ENCODE measurements at places on chromosomes 7 and 10.

DNA sequence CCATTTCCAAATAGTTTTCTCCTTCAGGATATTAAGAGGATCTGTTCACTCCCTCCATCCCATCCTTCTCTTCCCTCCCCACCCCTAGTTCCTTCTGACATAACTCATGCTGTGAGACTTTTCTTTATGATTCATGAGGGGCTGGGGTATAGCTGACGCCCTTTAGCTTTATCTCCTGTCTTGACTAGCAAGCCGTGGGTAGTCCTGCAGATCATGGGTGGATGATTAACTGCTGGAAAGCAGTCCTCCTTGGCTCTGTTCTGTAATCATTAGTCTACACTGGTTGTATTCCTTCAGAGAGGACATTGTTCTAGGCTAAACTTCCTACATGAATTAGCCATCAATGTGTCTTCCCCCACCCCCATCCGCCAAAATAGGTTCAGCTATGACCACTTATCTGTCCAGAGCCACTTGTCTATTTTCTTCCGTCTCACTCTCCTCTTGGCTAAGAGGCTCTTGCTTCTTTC, 135.4 kb downstream of the LRRC4 start:
- no peak for DNase-seq

DNA sequence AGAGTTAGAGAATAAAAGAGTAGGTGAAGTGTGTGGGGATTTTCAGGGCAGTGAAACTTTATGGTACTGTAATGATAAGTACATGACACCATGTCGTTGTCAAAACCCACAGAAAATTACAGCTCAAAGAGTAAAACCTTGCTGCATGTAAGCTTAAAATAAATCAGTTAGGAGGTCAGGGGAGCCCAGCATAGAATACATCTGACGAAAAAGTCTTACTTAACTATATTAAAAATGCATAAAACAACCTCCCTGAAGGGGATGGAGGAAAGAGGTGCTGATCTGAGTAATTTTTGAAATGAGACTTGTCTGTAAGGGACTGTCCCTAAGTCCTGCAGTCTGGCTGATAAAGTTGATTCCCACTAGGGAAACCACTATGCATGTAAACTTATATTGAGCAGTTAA, 49.8 kb upstream of the AKR1E2 start:
- no peak for DNase-seq

DNA sequence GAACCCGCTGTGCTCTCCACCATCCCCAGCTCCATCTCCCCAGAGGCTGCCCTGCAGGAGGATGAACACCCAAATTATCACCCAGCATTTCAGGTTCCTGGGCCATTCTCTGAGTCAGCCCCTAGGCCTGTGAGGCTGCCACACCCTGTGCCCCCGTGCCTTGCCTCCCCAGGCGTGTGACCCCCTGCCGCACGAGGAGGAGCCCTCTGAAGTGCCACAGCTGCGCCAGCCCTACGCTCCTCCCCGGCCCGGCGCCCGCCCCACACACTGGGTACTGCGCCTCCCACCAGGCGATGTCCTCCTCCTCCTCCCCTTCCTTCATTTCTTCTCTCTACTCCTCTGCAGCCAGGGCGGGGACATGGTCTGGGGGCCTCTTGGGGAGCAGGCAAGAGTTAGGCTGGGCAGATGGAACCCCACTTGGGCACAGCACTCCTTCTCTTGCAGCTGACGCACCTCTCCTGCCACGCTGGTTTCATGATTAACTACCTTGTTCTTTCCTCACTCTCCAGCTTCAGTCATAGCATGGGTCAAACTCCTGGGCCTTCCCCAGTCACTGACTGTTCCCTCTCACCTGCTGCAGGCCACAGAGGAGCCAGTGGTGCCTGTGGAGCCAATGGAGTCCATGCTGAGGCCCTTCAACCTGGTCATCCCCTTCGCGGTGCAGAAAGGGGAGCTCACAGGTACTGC, 12.7 kb upstream of the ATP6V1F start:
- DNase-seq = no peak

GRCh38 chr7:105806592-105807447, 69.6 kb downstream of the ATXN7L1 start:
- no peak for DNase-seq

DNA sequence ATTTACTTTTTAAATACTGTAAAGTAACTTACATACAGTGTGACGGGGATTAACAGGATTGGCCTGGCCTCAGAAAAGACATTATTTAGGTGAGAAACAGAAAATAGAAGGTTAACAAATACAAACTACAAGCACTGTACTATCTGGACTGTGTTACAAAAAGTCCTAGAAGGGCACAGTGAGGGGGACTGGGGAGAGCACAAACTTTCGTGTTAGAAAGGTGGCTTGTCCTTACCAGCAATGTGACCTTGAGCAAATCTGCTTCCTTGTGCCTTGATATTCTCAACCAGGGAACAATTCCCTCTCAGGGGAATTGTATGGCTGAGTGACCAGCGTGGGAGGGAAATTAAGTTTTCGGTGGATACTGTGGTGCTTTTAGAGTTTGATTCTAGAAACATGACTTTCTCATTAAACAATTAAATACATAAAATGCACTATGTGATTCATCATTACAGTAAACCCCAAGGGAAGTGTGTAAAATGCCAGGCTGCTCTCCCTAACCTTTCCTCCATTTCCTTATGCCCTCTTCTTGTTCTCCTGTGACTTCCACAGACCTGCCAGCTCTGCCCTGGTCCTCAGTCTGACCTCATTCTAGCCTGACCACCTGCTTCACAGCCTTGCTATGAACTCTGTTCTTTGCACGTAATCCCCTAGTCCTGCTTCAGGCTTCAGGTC, 57.7 kb downstream of the OSBPL3 start:
- no peak for DNase-seq

DNA sequence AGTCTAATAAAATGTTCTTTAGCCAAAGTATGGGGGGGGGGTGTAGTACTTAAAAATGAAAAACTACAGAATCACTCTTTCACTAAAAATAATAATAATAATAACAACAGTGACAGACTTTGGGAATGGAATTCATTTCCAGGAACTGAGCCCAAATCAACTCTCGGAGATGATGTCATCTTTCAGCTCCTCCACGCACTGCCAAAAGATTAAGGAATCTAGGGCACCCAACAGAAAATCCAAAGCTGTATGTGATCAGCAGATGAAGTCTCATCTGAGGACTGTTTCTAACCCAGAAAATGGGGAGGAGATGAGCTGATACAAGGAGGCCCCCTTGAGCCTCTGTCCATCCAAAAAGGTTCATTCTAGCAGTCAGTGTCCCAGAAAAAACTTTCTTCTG, 54.5 kb downstream of the GRB10 start:
- DNase-seq = no peak

Data from NCI-H2029 (cell line).